ENCODE measurements at places on chromosomes 1 and 21.

- DNase-seq = no peak
Observed at GRCh38 chr1:54463259-54464030, 57.3 kb upstream of the SSBP3 start.

DNA sequence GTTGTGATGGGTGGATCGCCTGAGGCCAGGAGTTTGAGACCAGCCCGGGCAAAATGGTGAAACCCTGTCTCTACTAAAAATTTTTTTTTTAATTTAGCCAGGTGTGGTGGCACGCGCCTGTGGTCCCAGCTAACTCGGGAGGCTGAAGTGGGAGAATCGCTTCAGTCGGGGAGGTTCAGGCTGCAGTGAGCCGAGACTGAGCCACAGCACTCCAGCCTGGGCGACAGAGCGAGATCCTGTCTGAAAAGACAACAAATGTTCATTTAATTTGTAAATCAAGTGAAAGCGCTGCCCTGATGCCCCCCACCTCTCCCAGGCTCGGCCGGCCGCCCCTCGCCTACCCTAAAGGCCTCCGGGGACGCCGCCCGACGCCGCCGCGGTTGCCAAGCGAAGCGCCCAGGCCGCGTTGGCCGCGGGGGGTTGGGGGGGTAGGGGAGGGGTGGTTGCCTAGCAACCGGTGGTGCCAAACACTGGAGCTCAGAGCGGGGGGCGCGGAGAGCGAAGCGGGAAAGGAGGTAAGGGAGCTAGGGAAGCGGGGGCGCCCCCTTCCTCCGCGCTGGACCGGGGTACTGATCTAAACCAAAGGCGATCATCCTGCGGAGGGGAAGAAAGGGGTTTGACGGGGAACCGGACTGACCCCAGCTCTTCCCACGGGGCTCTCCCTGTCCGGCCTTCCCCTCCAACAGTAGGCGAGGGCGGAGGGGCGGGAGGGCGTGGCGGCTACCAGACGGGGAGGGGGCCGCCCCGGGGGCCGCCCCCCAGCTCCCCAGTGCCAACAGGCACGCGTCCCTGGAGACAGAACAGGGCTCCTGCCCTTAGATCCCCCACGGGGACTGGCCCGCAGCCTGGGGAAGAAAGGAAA, at the start of gene TEKT2:
TEKT2 (plus strand) TSS at position 460 of the 862 bp plus-strand sequence. CDS start 828 bp downstream, outside the sequence.
- no peak for DNase-seq

- DNase-seq = no peak
Observed at GRCh38 chr1:153973525-153973924, 3.9 kb downstream of the JTB start.

- no peak for DNase-seq
Observed at GRCh38 chr1:201499795-201500669, 6.9 kb downstream of the CSRP1 start.

GRCh38 chr21:20822666-20823065, 175.5 kb upstream of the NCAM2 start:
- no peak for DNase-seq

GRCh38 chr1:97424209-97424608, 496.6 kb downstream of the DPYD start:
- no peak for DNase-seq

DNA sequence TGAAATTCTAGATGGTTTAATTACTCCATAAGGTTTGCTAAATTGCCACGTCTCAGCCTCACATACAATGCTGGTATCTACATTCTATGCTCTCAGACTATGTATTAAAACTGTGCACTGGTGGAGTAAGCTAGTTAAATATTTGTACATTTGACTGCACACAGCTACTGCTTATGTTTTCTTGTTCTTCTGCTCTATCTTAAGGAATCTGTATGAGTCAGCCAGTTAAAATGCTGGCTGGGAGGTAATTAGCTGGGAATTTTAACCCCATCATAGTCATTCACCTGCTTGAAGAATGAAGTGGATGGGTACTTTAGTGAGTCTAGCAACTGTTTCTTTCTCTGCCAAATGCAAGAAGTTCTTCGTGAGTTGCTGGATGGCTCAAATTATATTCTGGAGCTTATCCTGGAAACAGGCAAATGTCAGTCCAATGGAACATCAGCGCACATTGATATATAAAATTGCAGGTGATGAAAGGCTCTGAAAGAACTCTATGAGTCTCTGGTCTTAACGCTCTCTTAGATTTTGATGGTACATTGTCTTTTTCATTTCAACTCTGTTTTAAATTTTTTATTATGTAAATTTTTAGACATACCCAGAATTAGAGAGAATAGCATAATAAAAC, 83.4 kb downstream of the BACH1 start:
- peak; percentile 31 for DNase-seq

DNA sequence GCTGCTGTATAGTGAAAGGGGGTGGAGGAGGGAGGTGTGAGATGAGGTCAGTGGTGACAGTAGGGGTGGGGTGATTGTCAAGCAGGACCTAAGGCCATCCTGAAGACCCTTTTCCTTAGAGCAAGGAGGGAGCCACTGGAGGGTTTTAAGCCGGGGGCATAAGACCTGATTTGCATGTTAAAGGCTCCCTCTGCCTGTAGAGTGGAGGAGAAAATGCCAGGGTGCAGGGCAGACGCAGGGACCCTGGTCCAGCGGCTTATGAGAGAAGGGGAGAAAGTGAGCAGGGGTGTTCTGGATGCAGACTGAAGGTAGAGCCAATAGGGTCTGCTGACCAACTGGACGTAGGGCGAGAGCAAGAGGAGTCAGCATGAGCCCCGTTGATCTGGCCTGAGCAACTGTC, 154.1 kb downstream of the TRABD2B start:
- DNase-seq = no peak

GRCh38 chr1:174242856-174243255, 83.5 kb downstream of the RABGAP1L start:
- no peak for DNase-seq

GRCh38 chr1:151811181-151811580, 6.0 kb upstream of the LINGO4 start:
- DNase-seq = no peak

DNA sequence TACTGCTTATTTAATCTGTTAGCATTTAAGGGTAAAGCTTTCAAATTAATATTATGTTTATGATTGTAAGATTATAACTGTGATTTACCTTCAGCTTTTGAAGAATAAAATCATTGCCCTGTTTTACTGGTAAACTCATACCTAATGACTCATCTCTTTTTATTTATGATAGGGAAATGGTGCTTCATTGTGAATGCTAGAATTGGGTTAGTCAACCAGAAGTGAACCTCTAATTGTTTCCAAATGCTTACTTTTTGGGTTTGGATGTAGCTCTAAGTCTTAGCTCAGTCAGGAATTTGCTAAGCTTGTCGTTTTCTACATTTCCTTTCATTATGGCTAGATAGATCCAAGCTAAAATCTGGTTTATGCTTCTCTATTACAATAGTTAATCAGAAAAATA, 59.4 kb downstream of the SLC30A7 start:
- no peak for DNase-seq

DNA sequence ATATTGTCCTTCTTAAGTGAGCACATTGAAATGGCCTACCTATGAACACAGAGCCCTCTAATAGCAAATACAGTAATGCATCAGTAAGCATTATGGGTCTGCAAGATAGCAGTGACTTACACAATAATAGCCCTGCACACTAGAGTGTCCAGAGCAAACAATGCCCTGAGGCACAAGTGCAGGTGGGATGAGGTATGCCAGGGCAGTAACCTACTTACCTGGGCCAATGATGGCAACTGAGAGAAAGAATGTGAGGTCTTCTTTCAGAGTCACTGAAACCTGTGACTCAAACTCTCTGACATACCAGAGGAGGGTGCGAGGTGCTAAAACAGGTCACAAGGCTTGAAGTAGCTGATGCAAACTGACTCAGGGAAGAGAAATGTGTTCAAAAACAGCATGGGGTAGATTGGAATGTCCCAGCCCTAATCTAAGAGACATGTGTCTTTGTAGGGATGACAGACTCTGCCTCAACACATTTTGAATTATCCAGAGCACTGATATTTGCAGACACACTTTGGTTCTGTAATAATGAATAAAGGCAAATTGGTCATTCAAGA, 168.5 kb upstream of the RUNX1 start:
- DNase-seq = peak; percentile 98

All from epithelial cell of prostate (primary cell).